Cerebellar nuclear complex (tissue), 1 donor: ENCODE measurements at places on chromosomes 3 and 15.

GRCh38 chr3:143482106-143483088, 362.8 kb downstream of the CHST2 start:
- DNase-seq: no peak

GRCh38 chr3:57586778-57587177, 10.4 kb downstream of the ARF4 start:
- no peak for DNase-seq

GRCh38 chr3:150097588-150097890, 126.8 kb upstream of the PFN2 start:
- DNase-seq: no peak

- DNase-seq: peak; percentile 61
Measured at GRCh38 chr15:90234096-90234988, at the start of gene GDPGP1. TSS of gene GDPGP1 (plus strand) at chr15:90234209. CDS start at chr15:90240909, 6,700 bp downstream.

DNA sequence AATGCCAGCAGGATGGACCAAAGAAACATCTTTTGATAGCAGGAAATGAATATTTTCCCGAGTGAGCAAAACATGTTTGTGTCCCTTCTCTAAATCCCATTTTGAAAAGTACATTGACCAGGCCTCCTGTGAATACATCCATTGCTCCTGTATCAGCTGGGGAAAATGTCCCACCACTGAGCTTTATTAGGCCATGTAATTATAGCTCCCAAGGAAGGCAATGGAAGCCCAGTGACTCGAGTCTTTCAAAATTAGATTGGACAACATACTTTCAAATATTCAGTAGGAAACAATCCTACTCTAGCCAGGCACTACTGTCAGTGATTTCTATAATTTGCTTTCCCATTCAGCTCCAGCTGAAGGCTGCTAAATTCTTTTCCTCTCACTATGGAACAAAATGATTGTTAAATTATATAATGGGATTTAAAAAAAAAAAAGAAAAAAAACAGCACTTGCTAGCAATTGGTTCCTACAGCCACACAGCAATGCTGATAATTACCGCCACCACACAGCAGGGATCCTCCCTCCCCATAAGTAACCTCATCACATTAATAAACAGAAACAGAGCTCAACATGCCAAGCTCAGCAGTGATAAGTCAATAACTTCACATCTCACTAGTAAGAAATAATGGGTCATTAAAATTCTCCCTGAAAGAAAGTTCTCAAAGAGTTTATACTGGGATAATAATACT, 172.4 kb upstream of the SLC2A2 start:
- DNase-seq: no peak

DNA sequence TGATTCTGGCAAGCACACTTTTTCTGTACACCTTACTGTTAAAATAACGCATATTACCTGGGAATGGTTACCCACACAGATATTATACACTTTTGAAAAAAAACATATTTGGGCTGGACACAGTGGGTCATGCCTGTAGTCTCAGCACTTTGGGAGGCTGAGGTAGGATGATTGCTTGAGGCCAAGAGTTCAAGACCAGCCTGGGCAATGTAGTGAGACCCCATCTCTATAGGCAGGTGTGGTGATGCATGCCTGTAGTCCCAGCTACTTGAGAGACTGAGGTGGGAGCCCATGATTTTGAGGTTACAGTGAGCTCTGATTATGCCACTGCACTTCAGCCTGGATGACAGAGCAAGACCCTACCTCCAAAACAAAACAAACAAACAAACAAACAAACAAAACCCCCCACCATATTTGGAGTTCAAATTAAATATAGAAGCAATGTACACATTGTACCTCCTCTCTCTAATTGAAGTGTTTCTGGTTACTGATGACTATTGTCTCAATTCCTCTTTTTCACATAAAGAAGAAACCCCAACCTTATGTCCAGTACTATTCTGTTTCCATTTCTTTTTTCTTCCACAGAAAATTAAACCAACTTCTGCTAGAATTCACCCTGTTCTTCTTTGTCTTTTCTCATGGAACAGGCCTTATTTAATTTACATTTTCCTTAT, 152.6 kb upstream of the UMPS start:
- DNase-seq: no peak

GRCh38 chr15:70879401-70879800, 12.8 kb downstream of the THAP10 start:
- no peak for DNase-seq

GRCh38 chr3:134552784-134553183, 66.9 kb downstream of the CEP63 start:
- no peak for DNase-seq

DNA sequence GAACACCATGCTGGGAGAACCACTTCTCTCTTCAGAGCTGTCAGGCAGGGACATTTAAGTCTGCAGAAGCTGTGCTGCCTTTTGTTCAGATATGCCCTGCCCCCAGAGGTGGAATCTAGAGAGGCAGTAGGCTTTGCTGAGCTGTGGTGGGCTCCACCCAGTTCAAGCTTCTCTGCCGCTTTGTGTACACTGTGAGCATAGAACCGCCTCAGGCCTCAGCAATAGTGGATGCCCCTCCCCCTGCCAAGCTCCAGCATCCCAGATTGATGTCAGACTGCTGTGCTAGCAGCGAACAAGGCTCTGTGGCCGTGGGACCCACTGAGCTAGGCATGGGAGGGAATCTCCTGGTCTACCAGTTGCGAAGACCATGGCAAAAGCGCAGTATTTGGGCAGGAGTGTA, 121.6 kb downstream of the NFKBIZ start:
- no peak for DNase-seq

GRCh38 chr3:9583371-9583770, 29.7 kb upstream of the LHFPL4 start:
- no peak for DNase-seq

- DNase-seq: no peak
Measured at GRCh38 chr3:151635905-151636304, 97.8 kb upstream of the AADACL2 start.

- DNase-seq: no peak
Measured at GRCh38 chr15:48677821-48678220, 32.3 kb upstream of the FBN1 start.

DNA sequence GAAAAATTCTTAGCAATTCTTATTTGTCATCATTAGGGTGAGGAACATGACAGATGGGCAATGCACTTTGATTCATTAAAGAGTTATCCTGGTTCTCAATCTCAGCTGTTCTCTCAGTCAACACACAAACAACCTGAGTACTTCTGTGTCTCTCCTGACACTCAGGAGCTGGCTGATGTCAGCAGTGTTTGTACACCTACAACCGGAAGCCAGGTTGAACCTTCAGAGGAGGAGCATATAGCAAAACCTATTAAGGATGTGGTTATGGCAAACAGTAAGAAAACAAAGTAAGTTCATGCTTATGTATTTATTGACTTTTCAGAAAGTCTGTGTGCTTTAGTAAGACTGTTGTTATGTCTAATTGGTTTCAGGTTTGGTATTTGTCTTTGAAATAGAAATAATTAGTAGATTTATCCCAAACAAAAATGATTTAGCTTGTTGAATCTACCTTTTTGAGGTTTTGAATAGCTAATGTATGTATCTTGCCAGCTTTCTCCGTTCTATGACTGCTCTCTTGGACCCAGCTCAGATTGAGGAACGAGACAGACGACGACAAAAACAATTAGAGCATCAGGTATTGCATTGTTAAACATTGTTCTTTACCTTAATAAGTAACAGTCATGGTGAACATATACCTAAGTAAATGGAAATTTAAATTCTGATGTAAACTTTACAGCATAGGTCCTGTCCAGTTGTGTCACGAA, 36.6 kb downstream of the CCDC66 start:
- no peak for DNase-seq

GRCh38 chr3:113516115-113516505, 1.2 kb upstream of the SPICE1 start:
- no peak for DNase-seq
